ENCODE measurements at places on chromosomes 7 and 10.

GRCh38 chr10:115710136-115710535 lies 562.9 kb downstream of the GFRA1 start:
- no peak for DNase-seq

DNA sequence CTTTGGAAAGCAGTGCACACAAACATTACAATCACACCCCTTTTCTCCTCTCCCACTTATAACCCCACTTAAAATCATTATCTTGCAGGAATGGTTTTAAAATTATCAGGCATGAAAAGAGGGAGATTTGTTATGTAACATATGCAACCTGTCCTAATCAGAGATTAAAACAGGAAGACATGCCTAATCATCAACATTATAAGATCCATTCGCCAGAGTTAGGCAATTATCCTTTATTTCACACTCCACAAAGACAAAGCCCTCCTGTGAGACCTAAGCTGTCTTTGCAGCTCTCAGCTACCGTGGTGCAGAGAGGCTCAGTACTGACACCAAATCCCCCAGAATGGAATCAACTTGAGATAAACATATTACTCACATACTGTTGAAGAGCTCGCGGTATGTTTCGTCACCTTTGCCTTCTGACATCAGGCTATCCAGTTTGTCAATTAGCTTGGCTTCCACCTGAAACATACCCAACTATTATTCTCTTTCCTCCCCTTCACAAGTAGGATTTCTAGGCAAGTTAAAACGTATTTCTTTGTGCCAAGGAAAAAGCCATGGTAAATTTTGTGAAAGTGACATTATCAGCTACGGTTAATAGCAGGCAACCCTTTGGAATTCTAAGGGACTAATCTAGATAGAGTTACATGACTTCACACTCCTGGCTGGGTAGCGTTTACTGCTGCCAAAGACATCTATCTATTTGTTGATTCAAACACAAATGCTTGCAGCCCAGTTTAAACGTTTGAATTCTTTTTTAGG lies 226.2 kb upstream of the IMMP2L start:
- DNase-seq: no peak

GRCh38 chr10:49176310-49177268 lies 11.6 kb downstream of the TMEM273 start:
- no peak for DNase-seq

DNA sequence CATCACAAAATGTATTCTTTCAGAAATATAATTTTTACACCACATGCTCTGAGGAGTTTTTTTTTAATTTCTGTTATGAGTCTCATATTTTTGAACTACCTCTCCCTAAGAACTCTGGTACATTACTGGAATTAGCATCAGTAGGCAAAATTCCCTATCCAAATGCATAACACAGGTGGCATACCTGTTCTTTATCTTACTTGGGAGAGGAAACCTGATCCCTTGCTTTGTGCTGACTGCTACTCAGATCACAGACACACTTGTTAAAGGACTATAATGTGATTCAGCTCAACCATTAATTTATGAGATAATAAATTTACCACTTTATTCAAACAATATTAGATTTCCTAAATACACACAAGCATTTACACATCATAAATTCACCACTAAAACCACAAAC lies 617.2 kb downstream of the GRM8 start:
- DNase-seq: no peak

- no peak for DNase-seq
Measured at GRCh38 chr10:76106611-76107010, 675.2 kb downstream of the LRMDA start.

DNA sequence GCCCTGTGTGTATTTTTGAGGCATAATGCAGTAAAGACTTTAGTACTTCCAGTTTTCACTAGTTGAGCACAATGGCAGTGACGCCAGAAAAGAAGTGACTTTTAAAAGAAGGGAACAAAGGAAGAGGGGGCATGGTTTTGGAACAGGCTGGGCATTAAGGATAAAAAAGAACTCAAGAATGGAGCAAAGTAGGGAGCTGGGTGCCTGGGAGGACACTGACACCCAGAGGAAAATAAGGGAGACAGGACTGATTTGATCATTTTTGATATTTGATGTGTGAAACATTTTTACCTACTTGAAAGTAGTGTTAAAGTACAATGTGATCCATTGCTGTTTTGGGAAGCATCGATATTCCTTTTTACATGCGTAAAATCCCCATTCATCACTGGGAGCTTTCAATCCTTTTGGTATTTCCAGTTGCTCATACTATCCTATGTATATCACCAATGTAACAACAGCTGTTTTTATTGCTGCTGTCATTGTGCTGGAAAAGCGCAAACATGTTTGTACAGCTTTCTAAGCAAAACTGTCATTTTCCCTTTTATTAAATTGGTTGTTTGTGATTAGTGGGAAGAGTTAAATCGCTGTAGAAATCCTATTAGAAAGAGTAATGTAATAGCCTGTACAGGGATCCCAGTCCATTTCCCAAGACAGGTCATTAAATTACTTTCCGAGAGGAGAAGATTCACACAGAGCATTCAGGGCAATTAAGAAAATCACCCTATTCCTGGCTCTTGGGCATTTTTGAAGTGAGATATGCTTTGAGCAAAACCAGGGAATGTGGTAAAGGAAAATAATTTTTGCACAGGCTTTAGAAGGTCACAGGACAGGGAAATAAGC lies 85.2 kb downstream of the ADAM12 start:
- no peak for DNase-seq

DNA sequence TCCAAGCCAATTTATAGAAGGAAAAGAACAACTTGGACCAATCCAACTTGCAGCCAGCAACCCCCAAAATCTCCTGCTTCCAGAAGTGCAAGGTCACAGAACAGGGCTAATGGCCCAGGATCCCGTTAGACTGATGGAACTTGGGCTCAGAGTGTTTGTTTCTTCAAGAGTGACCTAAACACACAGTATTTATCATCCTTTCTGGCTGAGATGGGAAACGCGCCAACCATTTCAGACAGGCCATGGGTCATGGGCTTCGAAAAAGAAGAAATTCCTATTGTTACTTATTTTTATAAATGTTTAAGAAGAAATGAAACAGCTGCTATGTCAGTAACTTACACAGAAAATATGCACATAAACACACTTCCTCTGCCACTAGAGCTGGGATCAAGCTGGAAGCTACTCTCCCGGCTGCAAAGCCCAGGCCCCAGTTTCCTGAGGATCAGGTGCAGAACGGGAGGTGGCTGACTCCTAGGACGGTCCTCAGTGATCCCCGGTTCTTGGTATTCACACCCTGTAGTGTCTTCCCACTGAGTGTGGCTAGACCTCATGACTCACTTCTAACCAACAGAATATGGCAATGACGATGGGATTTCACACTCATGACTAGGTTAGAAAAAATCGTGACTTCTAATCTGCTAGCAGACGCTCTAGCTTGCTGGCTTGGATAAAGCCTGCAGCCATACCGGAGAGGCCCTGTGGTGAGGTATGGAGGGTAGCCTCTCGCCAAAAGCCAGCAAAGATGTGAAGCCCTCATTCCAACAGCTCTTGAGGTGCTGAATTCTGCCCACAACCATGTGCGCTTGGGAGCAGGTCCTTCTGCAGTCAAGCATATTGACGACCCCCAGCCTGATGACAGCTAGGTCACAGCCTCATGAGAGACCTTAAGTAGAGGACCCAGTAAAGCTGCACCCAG lies 60.2 kb downstream of the CHST15 start:
- peak; percentile 84 for DNase-seq

- no peak for DNase-seq
Measured at GRCh38 chr10:54854389-54854788, 53.4 kb upstream of the PCDH15 start.

GRCh38 chr7:26916336-26916735 lies 51.9 kb upstream of the SKAP2 start:
- DNase-seq: no peak

DNA sequence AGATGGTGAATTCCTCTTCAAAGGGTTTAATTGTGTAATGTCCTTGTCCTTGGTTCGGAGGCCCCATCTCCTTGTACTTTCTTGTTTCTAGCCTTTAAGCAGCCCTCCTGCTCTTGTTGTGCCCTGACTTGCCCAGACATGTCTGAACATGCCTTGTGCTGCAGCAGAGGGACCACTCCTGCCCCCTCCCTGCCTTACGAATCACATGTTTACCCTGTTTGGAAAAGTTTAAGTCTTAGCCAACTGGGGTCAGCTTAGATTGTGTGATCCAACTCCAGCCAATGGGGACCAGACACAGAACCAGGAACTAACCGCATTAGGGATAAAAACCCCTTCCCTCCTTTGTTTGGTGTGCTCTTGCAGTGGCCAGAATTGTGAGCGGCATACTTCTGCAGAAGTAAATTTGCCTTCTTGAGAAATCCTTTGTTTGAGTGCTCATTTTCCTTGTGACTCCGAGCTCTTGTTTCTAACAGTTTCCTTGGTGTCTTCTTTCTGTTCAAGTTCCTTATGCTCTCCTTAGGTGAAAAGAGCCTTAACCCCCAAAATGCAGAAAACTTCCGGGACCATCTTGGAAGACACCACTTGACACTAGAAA lies 29.4 kb downstream of the CLRN3 start:
- no peak for DNase-seq

- no peak for DNase-seq
Measured at GRCh38 chr10:83701799-83702198, 437.5 kb upstream of the GHITM start.

DNA sequence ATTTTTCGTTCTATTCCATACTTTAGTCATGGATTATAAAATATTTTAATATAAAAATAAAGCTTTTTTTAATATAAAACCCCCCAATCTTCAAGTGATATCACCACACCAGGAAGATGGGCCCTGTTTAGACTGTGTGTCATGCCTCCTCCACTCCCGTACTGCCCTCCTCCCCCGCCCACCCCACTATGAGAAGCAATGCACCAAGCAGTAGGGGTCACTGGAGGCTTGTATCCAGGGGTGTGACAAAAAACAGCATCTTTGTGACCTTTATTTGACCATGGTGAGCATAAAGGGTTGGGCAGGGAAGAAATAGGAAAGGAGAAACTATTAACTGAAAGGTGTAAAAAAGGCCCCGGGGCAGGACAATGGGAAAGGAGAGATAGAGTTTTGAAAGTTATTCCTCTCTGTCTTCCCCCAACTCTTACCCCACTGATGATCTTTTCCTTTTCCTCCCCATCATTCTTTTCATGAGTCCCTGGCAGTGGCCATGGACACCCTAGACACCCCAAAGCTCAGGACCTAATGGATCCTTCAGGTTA lies 3.5 kb downstream of the PITX3 start:
- no peak for DNase-seq

- peak; percentile 46 for DNase-seq
Measured at GRCh38 chr7:139523199-139523941, at the start of gene CLEC2L. CLEC2L (plus strand) TSS chr7:139523685; CDS start chr7:139523928, 243 bp downstream.

DNA sequence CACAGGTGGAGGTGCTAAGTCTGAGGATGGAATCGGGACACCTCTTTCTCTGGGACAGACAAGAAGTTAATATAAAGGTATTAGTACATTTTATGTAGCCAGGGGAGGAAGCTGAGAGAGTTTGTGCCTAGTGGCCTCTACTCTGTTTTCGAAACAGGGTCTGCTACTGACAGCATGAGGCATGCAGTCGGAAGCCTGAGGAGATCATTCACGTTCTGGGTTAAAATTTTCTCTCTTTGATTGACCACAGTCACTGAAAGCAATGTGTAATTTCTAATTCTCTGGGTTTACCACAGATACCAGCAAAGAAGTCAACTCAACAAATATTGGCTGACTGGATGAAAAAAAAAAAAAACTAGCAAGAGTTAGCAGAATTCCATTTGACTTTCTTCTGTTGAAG lies 53.3 kb upstream of the KCTD7 start:
- no peak for DNase-seq

- peak; percentile 92 for DNase-seq
Measured at GRCh38 chr7:69434398-69434815, 163.9 kb upstream of the AUTS2 start.

DNA sequence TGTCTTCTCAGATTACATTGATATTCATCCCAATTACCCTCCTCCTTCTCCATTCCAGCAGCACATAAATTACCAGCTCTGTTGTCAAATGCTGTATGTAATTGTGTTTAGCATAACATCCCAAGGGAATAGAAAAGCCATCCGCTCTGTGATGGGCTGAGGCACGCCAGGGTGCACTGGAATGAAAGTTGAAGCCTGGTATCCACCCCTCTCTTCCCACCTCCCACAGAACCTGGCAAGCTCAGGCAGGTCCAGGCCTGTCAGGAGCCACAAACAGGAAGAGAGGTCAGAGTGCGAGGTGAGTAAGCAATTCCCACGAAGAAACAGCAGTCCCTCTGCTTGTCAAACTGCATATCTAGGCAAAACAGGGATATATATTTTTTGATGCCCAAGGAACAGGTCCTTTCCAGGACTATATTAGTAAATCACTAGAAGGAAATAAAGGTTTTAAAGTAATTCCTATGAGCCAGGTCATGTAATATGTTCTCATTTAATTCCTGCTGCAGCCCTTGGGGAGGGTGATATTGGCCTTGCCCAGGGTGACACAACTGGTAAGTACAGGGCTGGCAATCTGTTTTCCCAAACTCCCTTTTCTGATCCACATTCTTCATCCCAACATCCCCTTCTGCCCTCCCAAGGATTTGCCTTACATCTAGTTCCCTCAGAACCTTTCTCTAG lies 155.6 kb upstream of the GHITM start:
- DNase-seq: no peak

DNA sequence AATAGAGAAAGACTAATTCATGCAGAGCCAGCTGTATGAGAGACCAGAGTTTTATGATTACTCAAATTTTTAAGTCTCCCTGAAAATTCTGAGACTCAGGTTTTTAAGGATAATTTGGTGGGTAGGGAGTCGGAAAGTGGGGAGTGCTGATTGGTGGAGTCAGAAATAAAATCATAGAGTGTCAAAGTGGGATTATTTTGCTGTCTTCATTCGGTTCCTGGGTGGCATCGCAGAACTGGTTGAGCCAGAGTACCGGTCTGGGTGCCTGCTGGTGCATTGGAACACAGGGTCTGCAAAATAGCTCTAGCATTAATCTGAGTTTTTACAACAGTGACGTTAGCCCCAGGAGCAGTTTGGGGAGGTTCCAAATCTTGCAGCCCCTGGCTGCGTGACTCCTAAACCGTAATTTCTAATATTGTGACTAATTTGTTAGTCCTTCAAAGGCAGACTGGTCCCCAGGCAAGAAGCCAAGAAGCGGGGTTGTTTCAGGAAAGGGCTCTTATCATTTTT lies 32.4 kb downstream of the GPRIN2 start:
- peak; percentile 84 for DNase-seq

DNA sequence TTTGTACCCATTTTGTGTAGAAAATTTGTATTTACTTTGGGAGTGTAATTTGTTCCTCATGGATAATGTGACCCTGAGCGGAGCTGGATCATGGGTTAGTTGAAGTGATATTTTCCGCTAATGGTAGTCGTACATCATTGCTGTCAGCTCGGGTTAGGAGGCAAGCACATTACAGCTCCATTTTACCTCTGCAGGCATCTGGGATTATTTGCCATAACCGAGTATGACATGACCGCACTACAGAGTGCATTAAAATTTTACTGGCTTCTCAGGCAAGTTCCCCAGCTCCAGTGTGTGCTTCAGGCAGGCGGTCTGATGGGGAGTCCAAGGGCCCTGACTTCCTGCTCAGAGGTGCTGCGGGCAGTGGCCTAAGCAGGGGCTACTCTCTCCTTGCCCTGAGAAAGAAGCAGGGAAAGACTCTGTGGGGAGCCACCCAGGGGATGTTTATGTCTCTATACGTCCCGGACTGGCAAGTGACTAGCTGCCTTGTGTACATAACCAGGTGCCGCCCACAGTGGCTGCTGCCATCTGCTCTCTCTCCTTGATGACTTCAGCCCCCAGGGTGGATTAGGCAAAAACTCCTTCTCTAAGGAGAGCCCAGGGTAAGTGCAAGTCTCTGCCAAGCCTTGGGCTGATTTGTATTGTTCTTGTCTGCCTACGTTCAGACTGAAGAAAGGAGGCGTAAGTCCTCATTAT lies 685.3 kb upstream of the GALNT17 start:
- no peak for DNase-seq

- peak; percentile 95 for DNase-seq
Measured at GRCh38 chr10:102775935-102776669, 32.4 kb downstream of the WBP1L start.

GRCh38 chr7:1669064-1669951 lies 769 bp upstream of the ELFN1 start:
- peak; percentile 65 for DNase-seq

Data from astrocyte of the hippocampus (primary cell).